Cerebellum (tissue), 4 donors: ENCODE measurements at places on chromosomes 2 and 18. TPM values are rescaled to one million over a fixed set of nuclear protein-coding genes. Genes with fewer than 3 reads are reported as not detected.

The DNAJC5G gene
- 1.3 TPM for total RNA-seq

The SULT1C4 gene
- total RNA-seq = 20.7 TPM

The COLEC12 gene
- 25.3 TPM for total RNA-seq

The CD28 gene
- 1.00 TPM for total RNA-seq

The AQP12B gene
- total RNA-seq = not detected

The BIN1 gene
- 43.7 TPM for total RNA-seq

The KCNE4 gene
- total RNA-seq = 1.5 TPM

The LYPD6 gene
- total RNA-seq = 7.5 TPM

The SP140 gene
- 1.6 TPM for total RNA-seq

The RAB6C gene
- 1.2 TPM for total RNA-seq

The HOXD9 gene
- total RNA-seq = not detected

The STPG4 gene
- 1.00 TPM for total RNA-seq

The RESP18 gene
- 1.1 TPM for total RNA-seq

The MLPH gene
- total RNA-seq = 1.2 TPM

The SLC5A7 gene
- total RNA-seq = 3.1 TPM

The ATG16L1 gene
- total RNA-seq = 36.7 TPM
